ENCODE measurements at places on chromosomes 5 and 9.
A peak's percentile ranks its signal among the peaks of the same experiment; 100 is the strongest.

GRCh38 chr5:135289651-135290050 is 109.4 kb downstream of the MACROH2A1 start:
- DNase-seq: no peak

- DNase-seq: no peak
Observed at GRCh38 chr9:132694144-132694543, 23.9 kb downstream of the GTF3C4 start.

DNA sequence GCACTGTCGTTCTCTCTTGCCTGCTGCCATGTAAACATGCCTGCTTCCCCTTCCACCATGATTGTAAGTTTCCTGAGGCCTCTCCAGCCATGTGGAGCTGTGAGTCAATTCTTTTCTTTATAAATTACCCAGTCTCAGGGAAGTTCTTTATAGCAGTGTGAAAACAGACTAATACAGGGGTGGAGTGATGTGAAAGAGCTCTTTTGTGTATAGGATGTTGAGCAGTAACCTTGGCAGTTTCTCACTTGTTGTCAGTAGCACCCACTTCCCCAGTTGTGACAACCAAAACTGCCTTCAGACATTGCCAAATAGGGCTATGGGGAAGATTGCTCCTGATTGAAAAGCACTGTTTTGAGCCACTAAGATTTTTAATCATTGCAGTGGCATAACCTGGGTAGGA is 552.2 kb upstream of the ZNF462 start:
- no peak for DNase-seq

GRCh38 chr9:32384364-32385151 is at the start of gene ACO1:
Gene ACO1 (plus strand): TSS chr9:32384643. CDS start chr9:32405507, 20,864 bp downstream.
- peak; percentile 50 for DNase-seq

- DNase-seq: no peak
Observed at GRCh38 chr9:110526426-110526825, 53.1 kb downstream of the SVEP1 start.
